PC-9 (cell line): ENCODE measurements at places on chromosomes 12 and 14. TPM values are rescaled to one million over a fixed set of nuclear protein-coding genes. Genes with fewer than 3 reads are reported as not detected.

DNA sequence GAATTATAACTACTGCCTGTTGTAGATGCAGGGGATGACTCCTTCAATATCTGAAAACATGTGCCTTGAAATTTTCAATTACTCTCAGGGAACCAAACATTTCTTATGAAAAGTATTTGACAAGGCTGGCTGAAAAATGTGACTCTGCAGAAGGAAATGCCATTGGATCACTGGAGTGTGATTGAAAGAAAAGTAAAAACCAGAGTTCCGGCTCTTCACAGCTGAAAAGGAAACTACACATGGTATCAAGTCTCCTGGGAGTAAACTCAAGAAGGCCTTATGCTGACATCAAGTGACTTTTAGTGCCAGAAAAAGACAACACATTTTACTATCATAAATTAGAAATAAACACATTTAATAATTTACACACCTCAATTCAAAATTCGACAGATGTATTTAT, 693.0 kb downstream of the LRFN5 start:
- H3K27me3 ChIP-seq, result no peaks in the 10 kb centered on the region
- no peaks in the 10 kb centered on the region for H3K4me1 ChIP-seq
- no peak overlapping the region for H3K27ac ChIP-seq

- no peak overlapping the region for H3K4me3 ChIP-seq
- H3K27ac ChIP-seq, result no peak overlapping the region
- H3K27me3 ChIP-seq, result peaks cover 37% of the 10 kb centered on the region
- no peak for DNase-seq
- no peaks in the 10 kb centered on the region for H3K36me3 ChIP-seq
- H3K4me1 ChIP-seq, result no peaks in the 10 kb centered on the region
Measured at GRCh38 chr12:113070117-113070906, 13.8 kb downstream of the DTX1 start.

Gene CELA1
- total RNA-seq, result 0.58 TPM in 1 of 2 replicates, not detected in the other

Gene HOXC13
- total RNA-seq, result 1.5 and 1.8 TPM in 2 replicates

DNA sequence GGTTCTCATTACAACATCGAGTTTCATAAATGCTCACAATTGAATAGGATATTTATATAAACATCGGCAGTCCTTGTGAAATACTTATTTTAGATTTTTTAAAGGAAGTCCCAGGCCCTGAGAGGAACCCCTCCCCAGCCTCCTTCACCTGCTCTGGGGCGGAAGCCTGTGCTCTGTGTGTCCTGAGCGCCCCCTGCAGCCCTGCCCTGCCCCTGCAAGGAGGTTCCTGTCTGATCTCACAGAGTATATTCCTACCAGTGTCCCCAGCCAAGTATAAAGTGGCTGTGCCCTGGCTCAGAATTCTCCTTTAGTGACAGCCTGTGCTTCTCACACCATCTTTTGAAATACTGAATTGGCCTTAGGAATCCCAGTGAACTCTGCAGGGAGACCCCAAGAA, 659.5 kb downstream of the TMEM121 start:
- H3K27me3 ChIP-seq, result no peaks in the 10 kb centered on the region; the same call in 1 of the 2 replicates
- no peaks in the 10 kb centered on the region for H3K36me3 ChIP-seq
- H3K27ac ChIP-seq, result no peak overlapping the region
- no peak for DNase-seq
- no peaks in the 10 kb centered on the region for H3K4me1 ChIP-seq

GRCh38 chr12:48447755-48448154, 24.6 kb upstream of the ANP32D start:
- H3K4me1 ChIP-seq, result no peaks in the 10 kb centered on the region
- no peaks in the 10 kb centered on the region for H3K36me3 ChIP-seq
- no peak overlapping the region for H3K4me3 ChIP-seq

GRCh38 chr12:47302111-47302671, 222.4 kb upstream of the AMIGO2 start:
- no peak overlapping the region for H3K4me3 ChIP-seq
- H3K4me1 ChIP-seq, result no peaks in the 10 kb centered on the region
- H3K36me3 ChIP-seq, result no peaks in the 10 kb centered on the region; the same call in 1 of the 2 replicates
- DNase-seq, result no peak
- no peaks in the 10 kb centered on the region for H3K27me3 ChIP-seq

DNA sequence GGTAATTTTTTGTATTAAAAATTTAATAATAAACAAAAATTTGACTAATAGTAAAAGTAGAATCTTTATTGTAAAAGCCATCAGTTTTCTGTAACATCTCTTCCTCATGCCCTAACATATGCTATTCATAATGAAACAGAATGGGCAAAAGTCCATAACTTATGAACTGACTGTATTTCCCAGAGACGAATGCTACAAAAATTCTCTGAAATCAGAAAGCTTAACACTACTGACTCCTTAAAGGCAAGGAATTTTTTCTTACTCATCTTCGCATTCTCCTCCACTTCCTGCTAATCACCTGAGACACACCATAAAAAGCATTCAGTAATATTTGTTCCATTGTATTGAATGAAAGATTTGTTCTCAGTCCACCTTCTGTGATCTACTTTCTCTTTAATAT, 17.6 kb downstream of the MON2 start:
- no peak overlapping the region for H3K27ac ChIP-seq
- H3K27me3 ChIP-seq, result no peaks in the 10 kb centered on the region
- H3K36me3 ChIP-seq, result no peaks in the 10 kb centered on the region
- no peak overlapping the region for H3K4me3 ChIP-seq
